Neural crest cell (in vitro differentiated cells): ENCODE measurements at places on chromosomes 3 and 15. TPM values are rescaled to one million over a fixed set of nuclear protein-coding genes. Genes with fewer than 3 reads are reported as not detected.

DNA sequence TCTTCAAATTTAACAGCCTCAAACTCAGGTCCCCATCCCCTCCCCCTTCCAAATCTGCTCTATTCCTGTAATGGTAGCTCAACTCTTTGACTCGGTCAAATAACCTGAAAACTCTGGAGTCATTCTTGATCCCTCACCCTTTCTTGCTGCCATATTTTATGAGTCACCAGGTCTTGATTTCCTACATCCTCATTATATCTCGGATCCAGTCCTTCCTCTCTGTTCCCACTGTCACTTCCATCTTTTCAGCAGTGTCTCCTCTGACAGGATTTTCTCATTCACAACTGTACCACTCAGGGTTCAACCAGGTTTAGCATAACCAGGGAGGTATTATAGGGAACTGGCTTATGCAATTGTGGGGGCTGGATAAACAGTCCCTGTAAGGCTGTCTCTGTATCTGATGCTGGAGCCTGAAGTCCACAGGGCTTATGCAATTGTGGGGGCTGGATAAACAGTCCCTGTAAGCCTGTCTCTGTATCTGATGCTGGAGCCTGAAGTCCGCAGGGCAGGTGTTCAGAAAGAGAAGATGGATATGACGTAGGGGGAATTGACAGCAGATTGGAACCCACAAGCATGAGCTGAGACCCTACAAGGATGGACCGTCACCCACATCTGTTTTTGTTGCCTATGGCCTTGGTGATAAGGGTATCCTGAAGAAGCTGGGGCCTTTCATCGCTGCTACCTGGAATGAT lies 9.1 kb upstream of the FETUB start:
- H3K27ac ChIP-seq: no peak overlapping the region
- H3K4me3 ChIP-seq: no peak overlapping the region
- H3K27me3 ChIP-seq: peaks cover 11% of the 10 kb centered on the region
- no peak for DNase-seq
- peaks cover 6% of the 10 kb centered on the region for H3K4me1 ChIP-seq
- no peaks in the 10 kb centered on the region for H3K36me3 ChIP-seq

GRCh38 chr3:10432931-10433330 lies 72.5 kb downstream of the ATP2B2 start:
- H3K4me3 ChIP-seq: no peak overlapping the region
- no peak for DNase-seq
- no peaks in the 10 kb centered on the region for H3K27me3 ChIP-seq
- no peaks in the 10 kb centered on the region for H3K36me3 ChIP-seq
- no peak overlapping the region for H3K27ac ChIP-seq

DNA sequence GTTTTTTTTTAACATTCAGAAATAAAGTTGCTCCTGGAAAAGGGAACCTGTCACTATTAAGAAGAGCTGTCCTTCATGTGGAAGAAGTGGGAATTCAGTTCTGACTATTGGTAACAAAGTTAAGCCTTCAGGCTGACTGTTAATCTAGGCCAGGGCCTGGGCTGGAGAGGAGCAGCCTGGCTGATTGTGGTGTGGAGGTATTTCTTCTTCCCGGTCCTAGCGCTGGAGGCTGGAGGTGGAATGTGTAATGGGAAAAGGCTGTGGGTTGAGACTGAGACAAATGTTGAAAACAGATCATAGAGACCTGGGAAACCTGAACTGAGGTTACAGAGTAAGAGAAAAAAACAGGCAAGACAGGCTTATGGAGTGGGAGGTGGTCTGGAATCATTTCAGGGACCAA lies 23.8 kb upstream of the SH3BP5 start:
- H3K36me3 ChIP-seq: no peaks in the 10 kb centered on the region
- no peak overlapping the region for H3K4me3 ChIP-seq
- peaks cover 7% of the 10 kb centered on the region for H3K4me1 ChIP-seq
- no peak for DNase-seq

- no peaks in the 10 kb centered on the region for H3K36me3 ChIP-seq
- H3K4me3 ChIP-seq: no peak overlapping the region
- H3K27ac ChIP-seq: no peak overlapping the region
- H3K27me3 ChIP-seq: no peaks in the 10 kb centered on the region
- peaks cover 27% of the 10 kb centered on the region for H3K4me1 ChIP-seq
Measured at GRCh38 chr3:54901906-54902685, 25.8 kb downstream of the LRTM1 start.

The LMAN1L gene
- not detected in 2 replicates for total RNA-seq
